ENCODE measurements at places on chromosomes 1 and 21. TPM values are rescaled to one million over a fixed set of nuclear protein-coding genes. Genes with fewer than 3 reads are reported as not detected.

GRCh38 chr1:194309269-194309668, 1122.9 kb upstream of the B3GALT2 start:
- no peak for DNase-seq

KCNJ9 gene
- not detected for total RNA-seq

TNN gene
- total RNA-seq, result not detected

GJA5 gene
- total RNA-seq, result 68.2 TPM

OR10Z1 gene
- total RNA-seq, result not detected

Data from left lung (tissue), 14 donors.